ENCODE measurements at places on chromosomes 1 and 21.

DNA sequence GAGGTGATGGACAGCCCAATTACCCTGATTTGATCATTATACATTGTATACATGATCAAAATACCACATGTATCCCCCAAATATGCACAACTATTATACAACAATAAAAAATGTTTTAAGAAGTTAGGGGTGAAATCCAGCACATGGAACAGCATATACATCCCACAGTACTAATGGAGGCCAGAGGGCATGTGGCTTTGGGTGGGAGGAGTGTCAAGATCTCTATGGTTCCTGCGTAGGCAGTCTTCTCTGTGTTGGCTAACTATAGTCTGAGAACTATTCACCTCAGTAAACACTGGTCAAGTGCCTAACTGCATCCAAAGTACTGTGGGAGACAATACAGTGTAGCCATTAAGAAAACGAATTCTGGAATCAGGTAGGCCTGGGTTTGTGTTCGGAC lies 74.1 kb downstream of the GADD45A start:
- DNase-seq = no peak

DNA sequence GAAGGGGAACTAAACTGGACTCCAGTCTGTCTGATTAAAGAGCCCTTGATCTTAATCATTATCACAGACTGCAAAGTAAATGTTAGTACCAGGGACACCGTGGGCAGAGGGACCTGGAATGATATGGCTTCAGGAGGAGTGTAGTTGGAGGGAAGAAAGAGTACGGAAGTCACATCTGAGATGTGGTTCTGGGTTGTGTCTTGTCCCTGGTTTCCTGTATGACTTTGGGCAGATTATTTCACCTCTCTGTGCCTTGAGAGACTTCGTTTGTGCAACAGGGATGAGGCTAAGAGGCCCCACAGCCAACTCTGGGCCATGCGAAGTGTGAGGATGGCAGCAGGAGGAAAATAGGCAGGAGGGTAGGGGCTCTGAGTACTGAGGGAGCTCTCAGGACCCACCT lies 76.1 kb upstream of the SLC2A1 start:
- no peak for DNase-seq

DNA sequence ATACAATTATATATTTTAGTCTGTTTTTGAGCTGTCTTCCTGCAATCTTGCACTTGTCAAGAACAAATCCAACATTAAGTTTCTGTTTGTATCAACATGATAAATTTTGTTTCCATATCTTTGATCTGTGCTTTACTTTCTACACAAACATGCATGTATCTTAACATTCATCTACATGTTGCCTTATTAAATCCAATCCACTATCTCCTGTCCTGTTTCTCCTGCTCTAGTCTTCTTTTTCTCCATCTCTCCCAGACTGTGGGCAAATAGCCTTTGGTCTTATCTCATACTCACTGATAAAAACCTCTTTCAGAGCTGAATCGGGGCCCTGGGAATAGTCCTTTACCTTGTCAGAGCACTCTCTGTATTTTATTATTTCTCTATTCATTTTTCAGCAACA lies 101.3 kb downstream of the PLPPR4 start:
- no peak for DNase-seq

- no peak for DNase-seq
These were observed 29.0 kb downstream of the POU2F1 start for GRCh38 chr1:167249702-167250101.

Measured in brain pericyte (primary cell).